Osteoblast (primary cell): ENCODE measurements at places on chromosomes 16 and 17. TPM values are rescaled to one million over a fixed set of nuclear protein-coding genes. Genes with fewer than 3 reads are reported as not detected.

The CTRB1 gene
- not detected in 2 replicates for total RNA-seq

DNA sequence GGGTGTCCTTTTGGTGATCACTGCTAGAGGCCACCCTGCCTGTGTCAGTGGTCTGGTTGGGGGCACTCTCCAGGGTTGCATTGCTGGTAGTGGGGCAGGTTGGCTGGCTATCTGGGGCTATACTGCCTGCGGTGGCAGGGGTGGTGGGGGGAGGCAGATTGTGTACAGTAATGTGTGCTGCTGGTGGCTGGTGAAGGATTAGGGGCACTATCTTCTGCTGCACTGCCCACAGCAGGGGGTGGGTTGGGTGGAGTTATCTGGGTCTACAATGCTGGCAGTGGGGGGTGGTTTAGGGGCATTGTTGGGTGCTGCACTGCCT, 204.0 kb upstream of the WSB1 start:
- H3K4me1 ChIP-seq, result no peaks in the 10 kb centered on the region
- no peaks in the 10 kb centered on the region for H3K36me3 ChIP-seq
- DNase-seq, result no peak
- no peak overlapping the region for H3K4me3 ChIP-seq

DNA sequence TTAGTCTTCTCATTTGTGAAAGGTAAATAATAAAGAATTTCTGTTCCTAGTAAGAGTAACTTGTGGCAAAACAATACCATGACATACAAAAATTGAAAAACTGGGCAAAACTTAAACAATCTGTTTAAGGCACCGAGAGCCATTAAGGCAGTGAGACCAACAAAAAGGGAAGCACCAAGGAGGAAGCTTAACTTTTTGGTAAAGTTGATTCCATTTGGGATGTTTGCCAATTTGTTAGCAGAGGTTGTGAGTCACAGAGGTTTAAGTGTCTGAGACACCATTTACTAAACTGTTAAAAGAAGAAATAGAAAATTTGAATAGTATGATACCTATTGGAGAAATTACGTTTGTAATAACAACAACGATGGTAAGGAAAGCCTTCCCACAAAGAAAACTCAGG, 4.9 kb downstream of the SLC35G3 start:
- H3K4me1 ChIP-seq, result no peaks in the 10 kb centered on the region
- H3K27me3 ChIP-seq, result no peaks in the 10 kb centered on the region
- DNase-seq, result peak; percentile 76

- no peaks in the 10 kb centered on the region for H3K36me3 ChIP-seq
- H3K27me3 ChIP-seq, result no peaks in the 10 kb centered on the region
- H3K27ac ChIP-seq, result peak overlapping the region; percentile 74
- peak overlapping the region; percentile 83 for H3K4me3 ChIP-seq
- H3K4me1 ChIP-seq, result peaks cover 34% of the 10 kb centered on the region
Measured at GRCh38 chr16:14302399-14303181, 231.5 kb downstream of the MRTFB start.

- no peaks in the 10 kb centered on the region for H3K36me3 ChIP-seq
- H3K4me1 ChIP-seq, result no peaks in the 10 kb centered on the region
- peak; percentile 92 for DNase-seq
- H3K27ac ChIP-seq, result no peak within 1 kb of the TSS
- peaks cover 43% of the 10 kb centered on the region for H3K27me3 ChIP-seq
Measured at GRCh38 chr17:74972107-74972972, at the start of gene HID1. TSS of gene HID1 (minus strand) at chr17:74972759. CDS start at chr17:74972656, 103 bp downstream.

DNA sequence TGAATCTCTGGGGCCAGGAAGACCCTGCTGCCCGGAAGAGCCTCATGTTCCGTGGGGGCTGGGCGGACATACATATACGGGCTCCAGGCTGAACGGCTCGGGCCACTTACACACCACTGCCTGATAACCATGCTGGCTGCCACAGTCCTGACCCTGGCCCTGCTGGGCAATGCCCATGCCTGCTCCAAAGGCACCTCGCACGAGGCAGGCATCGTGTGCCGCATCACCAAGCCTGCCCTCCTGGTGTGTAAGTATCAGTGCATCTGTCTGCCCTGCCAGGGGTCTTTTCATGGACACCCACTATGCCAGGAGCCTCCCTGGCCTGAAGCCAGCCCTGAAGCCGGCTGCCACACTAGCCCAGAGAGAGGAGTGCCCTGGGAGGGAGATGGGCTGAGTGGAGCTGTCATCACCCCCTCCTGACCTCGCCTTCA, at the start of gene CETP:
Gene CETP, plus strand, starts transcription at position 100 of the 431 bp plus-strand sequence. Its CDS starts 30 bp downstream, at position 130.
- H3K4me1 ChIP-seq, result peaks cover 30% of the 10 kb centered on the region
- H3K27me3 ChIP-seq, result no peaks in the 10 kb centered on the region
- H3K36me3 ChIP-seq, result no peaks in the 10 kb centered on the region
- no peak for DNase-seq
- no peak within 1 kb of the TSS for H3K4me3 ChIP-seq
- peak within 1 kb of the TSS; percentile 41 for H3K27ac ChIP-seq

DNA sequence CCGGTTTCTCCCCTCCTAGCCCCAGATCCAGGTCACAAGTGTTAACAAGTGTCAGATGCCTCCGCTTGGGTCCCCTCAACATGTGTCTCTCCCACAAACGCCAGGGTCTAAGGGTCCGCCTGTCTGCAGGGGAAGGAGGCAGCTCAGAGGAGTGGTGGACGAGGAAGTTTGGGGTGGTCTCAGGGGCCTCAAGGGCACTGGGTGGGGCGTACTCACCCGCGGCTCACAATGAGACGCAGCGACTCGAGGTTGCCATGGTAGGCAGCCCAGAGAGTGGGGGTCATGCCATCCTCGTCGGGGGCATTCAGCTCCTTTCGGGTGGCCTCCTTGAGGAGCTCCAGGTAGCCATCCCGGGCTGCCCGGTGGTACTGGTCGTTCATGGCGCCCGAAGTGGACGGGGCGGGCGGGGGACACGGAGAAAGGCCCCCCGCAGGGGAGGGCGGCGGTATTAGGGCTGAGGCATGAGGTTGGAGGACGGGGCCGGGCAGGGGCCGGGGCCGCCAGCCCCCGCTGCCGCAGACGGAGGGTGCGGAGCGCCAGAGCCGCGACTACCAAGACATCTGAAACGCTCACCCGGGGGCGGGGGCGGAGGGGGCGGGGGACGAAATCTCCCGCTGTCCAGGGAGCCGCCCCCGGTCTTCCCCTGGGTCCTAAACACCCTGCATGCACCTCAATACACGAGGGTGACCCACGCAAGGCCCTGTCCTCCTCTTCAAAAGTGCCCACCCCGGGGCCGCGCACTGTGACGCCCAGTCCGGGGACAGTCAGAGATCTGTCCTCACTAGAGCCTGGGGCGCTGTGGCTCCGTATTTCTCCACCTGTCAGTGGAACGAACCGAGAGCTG, at the start of gene USH1G:
Gene USH1G, minus strand, starts transcription at position 562 of the 844 bp plus-strand sequence. Its CDS starts 182 bp downstream, at position 380.
- no peaks in the 10 kb centered on the region for H3K36me3 ChIP-seq
- no peak within 1 kb of the TSS for H3K27ac ChIP-seq
- peaks cover 53% of the 10 kb centered on the region for H3K27me3 ChIP-seq
- H3K4me3 ChIP-seq, result no peak within 1 kb of the TSS
- H3K4me1 ChIP-seq, result no peaks in the 10 kb centered on the region

GRCh38 chr16:56780646-56781045, 50.7 kb downstream of the NUP93 start:
- H3K4me1 ChIP-seq, result no peaks in the 10 kb centered on the region
- H3K27me3 ChIP-seq, result no peaks in the 10 kb centered on the region
- no peak for DNase-seq
- no peak overlapping the region for H3K27ac ChIP-seq
- no peaks in the 10 kb centered on the region for H3K36me3 ChIP-seq
- H3K4me3 ChIP-seq, result no peak overlapping the region

DNA sequence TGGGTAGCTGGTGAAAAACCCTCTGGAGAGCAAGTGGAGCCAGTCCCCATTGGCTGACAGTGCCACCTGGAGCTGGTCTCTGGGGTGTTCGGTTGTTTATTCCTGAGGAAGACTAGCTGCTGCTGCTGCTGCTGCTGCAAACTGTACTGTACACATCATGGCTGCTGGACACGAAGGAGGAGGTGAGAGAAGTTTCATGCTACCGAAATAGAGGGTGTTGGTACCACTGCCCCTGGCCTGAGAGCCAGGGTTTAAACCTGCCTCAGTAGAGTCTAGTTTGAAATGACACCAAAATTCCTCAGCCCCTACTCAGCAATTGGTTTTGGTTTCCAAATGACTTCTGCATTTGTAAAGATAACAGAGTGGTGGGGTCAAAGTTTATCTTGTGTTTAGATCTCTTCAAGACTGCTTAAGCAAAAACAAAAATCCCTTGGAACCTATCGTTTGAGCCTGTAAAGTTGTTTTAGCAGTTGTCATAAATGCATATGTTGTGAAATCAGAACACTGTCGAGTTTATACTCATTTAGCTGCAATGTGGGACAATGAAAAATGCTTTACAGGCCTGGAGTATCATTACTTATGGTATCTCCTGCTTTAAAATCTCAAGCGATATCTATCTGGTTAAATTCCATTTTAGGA, 40.8 kb downstream of the CYB5B start:
- H3K27me3 ChIP-seq, result no peaks in the 10 kb centered on the region
- H3K36me3 ChIP-seq, result peaks cover 6% of the 10 kb centered on the region
- H3K4me3 ChIP-seq, result no peak overlapping the region
- no peak for DNase-seq
- peaks cover 23% of the 10 kb centered on the region for H3K4me1 ChIP-seq
- no peak overlapping the region for H3K27ac ChIP-seq

DNA sequence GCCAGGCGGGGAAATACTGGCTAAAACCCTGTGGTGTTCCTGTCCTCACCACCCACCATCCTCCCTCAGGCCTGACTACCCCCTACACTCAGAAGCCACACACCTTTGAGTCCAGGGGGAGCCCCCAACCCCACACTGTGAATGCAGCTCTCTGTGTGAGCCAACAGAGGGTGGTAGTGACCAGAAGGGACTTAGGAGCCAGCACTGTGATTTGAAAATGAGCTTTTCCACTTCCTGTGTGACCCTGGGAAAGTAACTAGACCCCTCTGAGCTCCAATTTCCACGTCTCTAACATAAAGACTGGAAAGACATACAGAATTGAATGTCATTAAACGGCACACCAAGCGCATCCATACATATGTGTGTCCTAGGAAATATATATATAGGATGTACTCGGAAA, 58.7 kb downstream of the SDK2 start:
- no peak overlapping the region for H3K27ac ChIP-seq
- H3K36me3 ChIP-seq, result no peaks in the 10 kb centered on the region
- no peak overlapping the region for H3K4me3 ChIP-seq
- no peak for DNase-seq
- H3K4me1 ChIP-seq, result no peaks in the 10 kb centered on the region
- no peaks in the 10 kb centered on the region for H3K27me3 ChIP-seq

DNA sequence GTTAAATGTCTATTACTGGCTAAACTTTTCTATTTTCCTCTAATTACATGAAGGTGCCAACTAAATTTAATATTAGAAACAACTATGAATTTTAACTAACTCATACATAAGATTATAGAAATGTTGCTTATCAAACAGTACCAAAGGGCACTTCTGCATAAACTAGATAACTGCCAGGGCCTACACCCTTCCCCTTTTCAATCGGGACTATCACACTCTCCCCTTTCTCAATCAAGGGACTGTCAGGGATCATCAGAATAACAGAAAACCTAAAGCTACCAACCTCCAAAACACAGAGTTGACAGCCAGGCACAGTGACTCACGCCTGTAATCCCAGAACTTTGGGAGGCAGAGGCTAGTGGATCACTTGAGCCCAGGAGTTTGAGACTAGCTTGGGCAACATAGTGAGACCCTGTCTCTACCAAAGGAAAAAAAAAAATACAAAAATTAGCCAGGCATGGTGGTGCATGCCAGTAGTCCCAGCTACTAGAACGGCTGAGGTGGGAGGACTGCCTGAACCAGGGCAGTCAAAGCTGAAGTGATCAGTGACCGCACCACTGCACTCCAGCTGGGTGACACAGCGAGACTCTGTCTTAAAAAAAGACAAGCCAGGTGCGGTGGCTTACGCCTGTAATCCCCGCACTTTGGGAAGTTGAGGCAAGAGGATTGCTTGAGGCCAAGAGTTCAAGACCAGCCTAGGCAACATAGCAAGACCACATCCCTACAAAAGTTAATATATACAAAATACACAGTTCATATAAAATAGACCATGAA, 3.2 kb upstream of the PHLPP2 start:
- H3K36me3 ChIP-seq, result peaks cover 20% of the 10 kb centered on the region
- H3K27ac ChIP-seq, result no peak overlapping the region
- no peaks in the 10 kb centered on the region for H3K27me3 ChIP-seq
- no peak for DNase-seq

DNA sequence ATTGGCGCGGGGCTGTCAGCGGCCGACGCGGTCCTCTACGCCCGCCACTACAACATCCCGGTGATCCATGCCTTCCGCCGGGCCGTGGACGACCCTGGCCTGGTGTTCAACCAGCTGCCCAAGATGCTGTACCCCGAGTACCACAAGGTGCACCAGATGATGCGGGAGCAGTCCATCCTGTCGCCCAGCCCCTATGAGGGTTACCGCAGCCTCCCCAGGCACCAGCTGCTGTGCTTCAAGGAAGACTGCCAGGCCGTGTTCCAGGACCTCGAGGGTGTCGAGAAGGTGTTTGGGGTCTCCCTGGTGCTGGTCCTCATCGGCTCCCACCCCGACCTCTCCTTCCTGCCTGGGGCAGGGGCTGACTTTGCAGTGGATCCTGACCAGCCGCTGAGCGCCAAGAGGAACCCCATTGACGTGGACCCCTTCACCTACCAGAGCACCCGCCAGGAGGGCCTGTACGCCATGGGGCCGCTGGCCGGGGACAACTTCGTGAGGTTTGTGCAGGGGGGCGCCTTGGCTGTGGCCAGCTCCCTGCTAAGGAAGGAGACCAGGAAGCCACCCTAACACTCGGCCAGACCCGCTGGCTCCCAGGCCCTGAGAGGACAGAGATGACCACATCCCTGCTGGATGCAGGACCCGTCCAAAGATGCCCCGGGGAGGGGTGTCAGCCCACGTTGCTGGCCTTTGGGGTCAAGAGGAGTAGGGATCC, 2.4 kb upstream of the NECAB2 start:
- DNase-seq, result peak; percentile 86
- peaks cover 6% of the 10 kb centered on the region for H3K27me3 ChIP-seq
- no peaks in the 10 kb centered on the region for H3K4me1 ChIP-seq
- H3K27ac ChIP-seq, result no peak overlapping the region
